ENCODE measurements at places on chromosomes 13 and 19.

GRCh38 chr13:72194523-72194922 lies 327.5 kb upstream of the DACH1 start:
- DNase-seq = peak; percentile 74

- DNase-seq = no peak
Measured at GRCh38 chr19:38878575-38879399, 712 bp upstream of the RINL start.

- no peak for DNase-seq
Measured at GRCh38 chr13:30845297-30846214, 60.5 kb upstream of the MEDAG start.

- DNase-seq = no peak
Measured at GRCh38 chr13:63567031-63567430, 2151.4 kb upstream of the PCDH20 start.

GRCh38 chr13:26909477-26909876 lies 148.9 kb upstream of the GPR12 start:
- DNase-seq = no peak

- DNase-seq = no peak
Measured at GRCh38 chr13:70736622-70737317, 628.5 kb upstream of the KLHL1 start.

DNA sequence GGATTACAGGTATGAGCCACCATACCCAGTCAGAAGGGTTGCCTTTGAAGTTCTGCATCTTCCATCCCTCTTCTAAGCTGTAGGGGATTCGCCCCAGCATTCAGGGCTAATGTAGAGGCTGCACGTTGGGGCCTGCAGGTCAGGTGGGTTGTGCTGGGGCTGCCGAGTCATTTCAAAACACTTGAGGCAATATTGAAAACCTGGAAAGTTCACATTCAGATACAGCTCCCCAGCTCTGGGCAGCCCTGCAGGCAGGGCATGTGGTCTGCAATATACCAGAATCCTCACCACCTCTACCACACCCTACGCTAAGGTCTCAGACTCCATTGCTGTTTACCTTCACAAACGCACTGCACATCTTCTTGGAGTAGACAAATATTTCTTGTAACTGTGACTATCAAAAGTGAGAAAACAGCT lies 24.6 kb downstream of the CCNE1 start:
- DNase-seq = no peak
